Activated naive CD8-positive, alpha-beta T cell treated with anti-CD3 and anti-CD28 coated beads for 36 hours (primary cell): ENCODE measurements at places on chromosomes 2 and 18. TPM values are rescaled to one million over a fixed set of nuclear protein-coding genes. Genes with fewer than 3 reads are reported as not detected.

DNAJC5G gene
- total RNA-seq = not detected

RTP5 gene
- total RNA-seq = not detected

DAW1 gene
- not detected for total RNA-seq

ANKRD30B gene
- not detected for total RNA-seq

CFAP65 gene
- not detected for total RNA-seq

MSH6 gene
- 163 TPM for total RNA-seq

ITM2C gene
- total RNA-seq = 73.6 TPM

DNA sequence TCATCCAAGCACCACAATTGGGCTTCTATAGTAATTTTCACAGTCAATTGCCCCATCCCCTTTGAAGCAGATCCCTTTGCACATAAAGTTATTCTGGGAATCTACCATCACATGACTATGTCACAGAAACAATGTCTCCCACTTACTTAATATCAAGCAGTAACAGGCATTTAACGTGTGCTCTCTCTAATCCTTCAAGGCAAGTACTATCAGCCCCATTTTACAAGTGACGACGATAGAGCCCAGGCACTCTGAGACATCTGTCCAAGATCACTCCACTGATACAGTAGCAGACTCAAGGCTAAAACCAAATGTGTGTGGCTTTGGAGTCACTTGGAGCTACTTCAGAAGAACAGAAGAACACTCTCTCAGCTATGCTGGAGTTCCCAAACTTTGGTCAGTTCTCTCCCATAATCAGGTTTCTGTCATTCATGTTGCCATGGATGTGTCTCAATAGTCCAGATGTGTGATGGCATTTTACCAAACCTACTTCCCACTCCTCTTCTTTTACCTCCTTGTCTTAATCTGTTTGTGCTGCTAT is 39.7 kb downstream of the PID1 start:
- DNase-seq = no peak

DNA sequence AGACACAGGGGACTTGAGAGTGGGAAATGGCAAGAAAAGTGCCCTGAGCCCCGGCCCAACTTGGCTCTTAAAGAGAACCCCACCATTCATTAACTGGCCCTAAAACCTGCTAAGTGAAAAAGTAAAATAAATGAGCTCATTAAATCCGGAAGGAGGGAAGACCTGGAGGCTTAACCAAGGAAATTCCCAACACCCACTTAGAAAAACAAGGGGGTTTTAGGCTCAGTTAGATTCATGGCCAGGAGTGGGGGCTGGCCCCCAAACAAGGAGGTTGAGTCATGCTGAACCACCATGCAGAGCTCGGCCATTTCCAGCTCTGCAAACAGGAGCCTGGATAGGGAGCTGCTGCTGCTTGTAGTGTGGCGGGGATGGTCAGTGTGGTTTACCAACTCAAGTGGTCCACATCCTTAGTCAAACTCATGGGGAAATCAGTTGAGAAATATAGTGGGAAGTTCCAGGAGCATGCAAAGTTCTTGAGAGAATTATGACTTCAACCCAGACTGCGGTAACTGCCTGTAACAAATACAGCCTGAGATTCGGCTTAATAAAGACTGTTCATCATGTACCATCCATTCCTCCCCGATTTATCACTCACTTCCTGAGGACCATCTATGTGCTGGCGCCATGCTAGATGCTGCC is 39.7 kb upstream of the MRPL19 start:
- no peak for DNase-seq

GRCh38 chr2:161102770-161103450 is 57.3 kb upstream of the TANK start:
- DNase-seq = no peak

DNA sequence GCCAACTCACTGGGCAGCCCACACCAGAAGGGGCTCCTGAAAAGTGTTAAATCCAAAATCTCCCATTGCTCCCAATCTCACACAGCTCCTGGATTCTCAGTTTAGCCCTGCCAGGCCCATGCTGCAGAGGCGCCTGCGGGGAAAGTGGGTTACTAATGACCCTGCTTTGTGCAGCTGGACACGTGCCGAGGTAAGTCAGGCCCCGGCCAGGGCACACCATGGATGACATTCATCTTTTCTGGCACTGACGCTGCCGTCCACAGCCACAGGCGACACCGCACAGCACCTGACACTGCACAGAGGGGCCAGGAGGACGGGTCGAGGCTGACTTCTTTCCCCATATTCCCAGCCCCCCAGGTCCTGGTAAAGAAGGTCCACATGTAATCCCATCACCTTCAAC is 193.5 kb downstream of the EIPR1 start:
- DNase-seq = no peak

GRCh38 chr18:73952296-73952946 is 195.2 kb downstream of the FBXO15 start:
- DNase-seq = no peak

DNA sequence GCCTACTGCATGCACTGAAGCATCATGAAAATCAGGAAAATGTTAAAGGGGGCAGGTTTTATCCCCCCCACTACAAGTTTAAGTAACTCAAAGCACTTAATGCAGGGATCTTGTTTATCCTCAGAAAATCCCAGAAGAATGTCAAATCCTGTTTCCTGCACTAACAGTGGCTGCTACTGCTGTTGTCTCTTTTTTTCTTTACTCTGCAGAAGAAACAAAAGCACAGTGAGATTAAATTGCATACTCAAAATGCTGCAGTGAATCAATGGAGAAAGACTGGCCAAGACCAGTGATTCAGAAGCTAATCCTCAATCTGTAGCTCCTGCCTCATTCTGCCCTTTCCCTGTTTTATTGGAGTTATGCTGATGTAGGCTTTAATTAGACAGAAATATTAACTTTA is 332.3 kb upstream of the FIGN start:
- DNase-seq = no peak

- DNase-seq = no peak
These were observed 211.0 kb downstream of the KCNE4 start for GRCh38 chr2:223262946-223263345.

DNA sequence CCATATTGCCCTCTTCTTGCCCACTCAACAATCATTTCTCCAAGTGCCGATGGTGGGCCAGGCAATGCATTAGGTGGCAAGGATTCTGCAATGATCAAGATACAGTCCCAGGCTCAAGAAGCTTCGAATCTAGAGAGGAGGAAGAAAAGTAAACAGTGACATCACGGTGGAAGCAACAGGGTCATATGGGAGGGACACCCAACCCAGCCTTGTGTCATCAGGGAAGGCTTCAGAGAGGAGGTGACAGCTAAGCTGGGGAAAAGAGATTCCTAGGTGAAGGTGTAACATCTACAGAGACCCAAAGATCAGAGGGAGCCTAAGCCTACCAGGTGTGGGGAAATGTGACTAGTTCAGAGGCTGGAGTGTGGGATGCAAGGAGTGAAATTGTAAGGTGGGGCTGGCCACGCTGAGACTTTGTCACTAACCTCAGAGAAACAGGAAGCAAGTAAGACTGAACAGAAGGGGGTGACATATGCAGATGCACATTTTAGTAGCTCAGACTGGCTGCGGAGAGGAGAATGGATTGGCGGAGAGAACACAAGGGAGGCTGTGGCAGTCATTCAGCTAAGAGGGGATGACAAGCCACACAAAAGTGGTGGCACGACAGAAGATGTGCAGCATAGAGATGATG is 104.9 kb downstream of the ANKRD44 start:
- DNase-seq = peak; percentile 66

DNA sequence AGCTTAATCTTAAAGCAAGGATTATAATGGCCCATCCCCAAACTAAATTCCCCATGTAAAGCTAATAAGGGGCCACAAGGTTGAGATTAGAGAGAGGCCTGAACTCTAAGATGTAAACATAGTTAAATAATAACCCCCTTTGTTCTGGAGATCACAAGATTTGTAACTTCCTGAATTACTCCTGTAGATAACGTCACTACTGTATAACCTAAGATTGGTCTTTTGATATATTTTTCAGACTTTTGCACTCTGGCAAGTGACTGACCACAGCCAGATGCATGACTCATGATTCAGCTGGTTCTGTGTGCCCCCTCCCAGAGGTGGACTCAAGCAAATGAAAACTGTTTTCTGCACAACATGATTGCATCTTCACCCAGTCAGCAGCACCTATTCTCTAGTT is 686.0 kb upstream of the DDX18 start:
- DNase-seq = no peak

GRCh38 chr2:12641441-12641840 is 75.3 kb upstream of the TRIB2 start:
- no peak for DNase-seq

GRCh38 chr2:95053543-95053942 is 28.0 kb downstream of the MAL start:
- DNase-seq = no peak

- no peak for DNase-seq
These were observed 64.6 kb downstream of the NEB start for GRCh38 chr2:151669585-151670081.

DNA sequence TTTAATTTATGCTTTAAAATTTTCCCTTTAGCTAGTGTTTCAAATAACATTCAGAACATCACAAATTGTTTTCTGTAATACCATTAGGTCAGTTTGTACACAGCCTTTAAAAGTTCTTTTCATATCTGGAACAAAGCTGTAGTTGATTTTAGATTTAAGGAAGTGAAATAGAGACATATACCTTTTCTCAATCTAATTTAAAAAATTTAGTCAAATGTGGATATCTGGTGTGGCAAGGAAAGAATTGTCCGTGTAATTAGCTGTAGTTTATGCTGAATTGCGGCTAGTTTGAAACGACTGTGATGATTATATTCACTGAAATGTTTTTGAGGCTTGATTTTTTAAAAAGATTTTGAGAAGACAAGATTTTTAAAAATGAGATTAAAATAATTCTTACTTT is 59.9 kb downstream of the EML6 start:
- no peak for DNase-seq

- DNase-seq = no peak
These were observed 353.3 kb upstream of the LRP1B start for GRCh38 chr2:142484111-142484510.

GRCh38 chr2:19244460-19245363 is 113.7 kb downstream of the OSR1 start:
- DNase-seq = no peak

DNA sequence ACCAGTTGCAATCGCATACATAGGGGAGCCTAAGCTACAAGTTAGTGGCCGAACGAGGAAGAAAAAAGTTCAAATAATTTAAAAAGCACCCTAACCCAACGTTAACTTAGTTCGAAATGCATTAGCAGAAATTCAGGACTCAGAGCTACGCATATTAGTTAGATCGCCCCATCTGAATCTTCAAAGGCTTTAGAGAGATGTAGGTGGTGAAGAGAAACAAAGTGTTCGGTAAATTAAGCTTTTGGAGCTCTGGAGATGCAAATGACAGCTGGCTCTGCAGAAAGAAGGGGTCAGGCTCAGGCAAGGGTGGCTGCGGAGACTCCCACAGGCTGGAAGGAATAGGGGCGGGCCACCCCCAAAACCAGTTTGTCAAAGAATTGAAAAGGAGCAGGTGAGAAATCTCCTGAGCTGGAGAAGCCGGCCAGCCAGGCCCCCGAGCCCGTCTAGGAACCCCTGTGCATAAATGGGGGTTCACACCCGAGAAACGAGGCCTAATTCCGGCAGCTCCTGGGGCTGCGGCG is 621 bp downstream of the TXNL1 start:
- no peak for DNase-seq

DNA sequence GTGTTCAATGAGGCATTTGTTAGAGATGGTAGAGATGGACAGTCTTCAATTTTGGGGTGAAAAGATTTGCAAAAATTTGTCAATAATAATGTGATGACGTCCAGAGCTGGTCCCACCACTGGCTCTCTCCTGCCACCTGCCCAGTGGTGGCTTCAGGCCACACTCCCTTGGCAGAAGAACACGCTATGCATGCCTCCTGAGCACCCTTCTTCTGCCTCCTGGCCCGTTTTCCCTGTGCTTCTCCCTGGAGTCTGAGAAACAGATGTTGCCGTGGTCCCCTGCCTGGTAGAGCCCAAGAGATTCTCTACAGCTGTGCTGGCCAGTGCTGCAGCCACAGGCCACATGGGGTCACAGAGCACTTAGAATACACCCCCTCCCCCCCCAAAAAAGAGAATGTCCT is 33.6 kb downstream of the INPP5D start:
- DNase-seq = no peak

DNA sequence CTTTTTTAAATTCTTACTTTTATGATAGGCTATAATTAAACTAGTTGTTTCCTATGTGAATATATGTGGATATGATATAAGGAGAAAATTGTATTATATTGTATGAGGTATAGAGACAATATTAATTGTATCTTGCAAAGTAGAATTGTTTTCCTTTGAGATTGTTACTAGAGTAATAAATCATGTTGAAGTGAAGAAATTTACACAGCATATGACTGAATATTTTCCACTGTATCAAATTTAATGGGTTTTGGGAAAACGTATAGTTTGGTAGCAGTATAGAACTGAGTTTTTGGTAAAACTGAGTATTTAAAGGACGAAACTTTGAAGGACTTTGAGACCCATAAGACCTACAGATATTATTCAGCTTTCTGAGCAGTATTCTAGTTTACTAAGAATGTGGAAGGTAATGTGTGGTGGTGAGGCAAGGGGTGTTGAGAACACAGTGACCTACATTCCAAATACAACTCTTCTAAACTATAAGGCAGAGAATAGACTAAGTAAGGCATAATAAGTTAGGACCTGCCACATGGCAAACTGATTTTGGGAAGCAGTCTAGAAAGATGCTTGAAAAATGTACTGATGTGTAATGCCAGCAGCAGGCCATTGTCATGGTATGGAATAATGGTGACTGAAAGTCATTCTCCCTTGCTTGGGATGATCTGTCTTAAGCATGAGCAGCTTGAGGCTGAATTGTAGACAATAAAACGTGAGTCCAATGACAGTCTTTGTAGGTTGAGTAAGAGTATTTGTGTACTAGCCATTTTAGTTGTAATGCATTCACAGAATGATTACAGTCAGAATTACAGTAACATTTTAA is 29.6 kb downstream of the PKP4 start:
- DNase-seq = no peak

DNA sequence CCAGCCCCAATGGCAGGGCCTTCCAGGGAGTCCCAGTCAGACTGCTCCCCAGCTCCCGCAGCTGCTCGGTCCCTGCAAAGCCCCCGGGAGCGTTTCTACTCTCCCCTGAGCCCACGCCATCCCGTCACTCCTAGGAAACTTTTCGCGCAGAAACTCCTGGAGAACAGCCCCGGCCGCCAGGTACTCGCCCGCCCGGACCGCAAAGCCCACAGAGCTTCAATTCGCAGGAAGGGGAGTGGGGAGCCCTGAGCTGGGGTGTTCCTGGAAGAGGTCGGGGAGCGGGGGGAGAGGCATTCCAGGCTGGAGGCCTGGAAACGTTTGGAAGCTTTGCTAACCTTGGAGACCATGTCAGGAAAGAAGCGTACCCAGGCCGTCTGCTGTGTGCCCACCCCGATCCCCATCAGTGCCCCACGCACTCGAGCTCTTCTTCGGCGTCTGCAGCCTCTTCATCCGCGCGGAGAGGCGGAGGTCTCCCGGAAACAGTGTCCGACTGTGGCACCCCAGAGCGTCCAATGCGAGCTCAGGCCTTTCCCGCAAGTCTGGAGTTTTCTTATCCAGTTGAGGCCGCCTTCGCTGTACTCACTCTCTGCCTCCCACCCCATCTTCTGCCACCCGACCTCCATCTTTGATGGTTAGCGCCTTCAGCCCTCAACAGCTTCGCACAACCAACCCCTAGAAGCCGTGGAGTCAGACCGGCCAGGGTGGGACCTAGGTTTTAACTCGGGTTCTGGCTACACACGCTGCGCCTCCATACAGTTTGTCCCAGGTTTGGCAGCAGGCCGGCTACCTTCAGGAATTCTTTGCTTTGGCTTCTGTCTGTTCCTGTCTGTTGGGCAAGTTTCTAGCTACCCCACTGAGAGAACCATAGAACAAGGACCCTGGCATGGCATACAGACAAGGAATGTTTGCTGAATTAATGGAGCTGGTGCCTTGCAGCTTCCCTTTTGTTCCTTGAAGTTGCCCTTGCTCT is 3.7 kb downstream of the PCGF1 start:
- DNase-seq = no peak

- no peak for DNase-seq
These were observed 95.9 kb downstream of the CRIM1 start for GRCh38 chr2:36451512-36451911.
